ENCODE measurements at places on chromosomes 4 and X.

- DNase-seq: no peak
Observed at GRCh38 chr4:182619660-182620059, 297.5 kb downstream of the DCTD start.

DNA sequence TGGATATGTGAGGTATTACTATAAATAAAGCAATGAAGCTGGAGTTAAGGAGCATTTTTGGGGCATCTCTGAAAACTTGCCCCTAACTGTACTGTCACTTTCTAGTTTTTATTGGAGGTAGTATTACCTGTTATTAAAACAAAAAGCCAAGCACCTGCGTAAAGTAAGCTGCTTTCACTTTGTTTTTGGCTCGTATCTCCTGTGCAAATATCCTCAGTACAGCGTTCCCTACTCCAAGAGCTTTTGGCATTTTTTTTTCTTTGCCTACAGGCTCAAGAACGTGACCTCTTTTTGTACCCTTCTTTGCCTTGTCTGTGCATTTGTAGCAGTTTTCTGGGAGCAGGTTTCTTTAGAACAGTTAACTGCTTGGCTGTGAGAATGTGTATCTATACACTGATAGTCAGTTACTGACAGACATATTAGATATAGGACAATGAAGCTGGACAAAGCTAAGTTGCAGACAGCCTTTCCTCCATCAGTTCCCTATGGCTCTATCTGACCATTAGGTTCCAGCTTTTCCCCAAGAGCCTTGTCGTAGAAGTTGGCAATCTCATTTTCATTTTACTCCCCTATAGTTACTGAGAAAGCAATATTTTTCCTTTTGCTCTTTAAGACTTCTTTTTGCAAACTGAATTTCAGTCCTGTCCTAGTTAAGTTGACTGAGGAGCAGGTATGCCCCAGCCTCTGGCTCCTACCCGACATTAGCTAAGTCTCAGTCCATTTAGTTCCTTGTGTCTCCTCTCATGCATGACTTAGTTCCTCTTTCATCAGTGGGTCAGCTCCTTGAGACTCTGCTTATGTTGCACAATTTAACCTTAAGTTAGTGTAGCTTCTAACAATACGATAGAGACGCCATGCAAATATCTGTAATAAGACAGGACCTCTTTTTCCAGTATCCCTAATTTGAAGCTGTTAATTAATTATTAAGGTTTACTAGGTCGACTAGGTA, 71.5 kb upstream of the HPRT1 start:
- DNase-seq: no peak

- DNase-seq: no peak
Observed at GRCh38 chr4:120939693-120940092, 17.2 kb upstream of the PRDM5 start.

DNA sequence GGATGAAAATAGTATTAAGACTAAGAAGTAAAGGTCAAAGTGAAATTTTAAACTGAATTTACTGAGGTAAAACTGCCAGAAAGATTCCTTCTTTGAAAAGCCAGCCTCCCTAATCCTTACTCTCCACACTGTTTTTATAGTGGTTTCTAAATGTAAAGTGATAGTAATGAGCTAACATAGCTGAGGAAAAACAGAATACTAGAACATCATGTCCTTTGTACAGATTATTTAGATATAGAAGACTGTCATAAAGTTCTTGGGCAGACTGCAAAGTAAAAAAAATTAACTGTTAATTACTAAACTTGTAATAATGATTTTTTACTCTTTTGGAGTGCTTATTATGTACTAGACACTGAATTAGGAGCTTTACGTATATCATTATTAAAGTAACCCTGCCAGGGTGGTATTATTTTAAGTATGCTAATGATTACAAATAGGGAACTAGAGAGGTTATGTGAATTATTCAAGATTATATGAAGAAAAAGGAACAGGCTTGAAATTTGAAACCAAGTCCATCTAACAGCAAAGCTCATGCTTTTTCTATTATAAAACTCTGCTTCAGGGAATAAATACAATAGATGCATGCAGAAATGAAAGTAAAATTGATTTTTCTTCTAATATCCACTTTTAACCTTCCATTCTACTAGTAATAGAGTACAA, 150.5 kb downstream of the TBCK start:
- no peak for DNase-seq

GRCh38 chr4:15690020-15690809, 8.6 kb downstream of the FAM200B start:
- peak; percentile 18 for DNase-seq

DNA sequence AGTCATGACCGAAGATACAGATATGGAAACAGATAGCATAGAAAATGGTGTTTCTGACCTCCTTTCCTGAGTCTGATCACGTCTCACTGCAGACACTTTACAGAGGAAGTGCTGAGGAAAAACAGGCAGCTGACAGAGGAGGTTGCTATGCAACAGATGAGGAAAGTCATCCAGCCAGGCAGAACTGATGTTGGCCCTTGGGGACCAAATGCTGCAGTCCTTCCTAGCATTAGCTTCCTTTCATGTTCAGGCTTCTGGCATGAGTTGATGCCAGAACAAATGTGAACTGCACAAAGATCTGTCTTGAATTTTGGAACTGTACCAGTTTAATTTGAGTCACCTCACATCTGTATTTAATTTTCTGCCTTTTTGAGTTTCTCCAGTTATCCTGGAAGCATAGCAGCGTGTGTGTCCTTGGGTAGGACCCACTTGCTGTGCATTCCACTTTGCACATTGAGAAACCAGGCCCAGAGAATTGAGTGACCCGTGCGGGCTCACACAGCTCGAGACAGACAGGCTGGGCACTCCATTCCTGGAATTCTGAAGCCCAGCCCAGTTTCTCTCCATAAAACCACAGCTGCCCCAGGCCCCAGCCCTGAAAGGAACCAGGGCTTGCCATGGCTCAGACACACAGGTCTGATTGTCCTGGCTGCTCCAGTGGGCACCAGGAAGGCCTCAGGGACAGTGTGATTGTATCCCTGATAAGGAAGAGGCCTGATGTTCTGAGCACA, 1.4 kb upstream of the MAGED1 start:
- no peak for DNase-seq

DNA sequence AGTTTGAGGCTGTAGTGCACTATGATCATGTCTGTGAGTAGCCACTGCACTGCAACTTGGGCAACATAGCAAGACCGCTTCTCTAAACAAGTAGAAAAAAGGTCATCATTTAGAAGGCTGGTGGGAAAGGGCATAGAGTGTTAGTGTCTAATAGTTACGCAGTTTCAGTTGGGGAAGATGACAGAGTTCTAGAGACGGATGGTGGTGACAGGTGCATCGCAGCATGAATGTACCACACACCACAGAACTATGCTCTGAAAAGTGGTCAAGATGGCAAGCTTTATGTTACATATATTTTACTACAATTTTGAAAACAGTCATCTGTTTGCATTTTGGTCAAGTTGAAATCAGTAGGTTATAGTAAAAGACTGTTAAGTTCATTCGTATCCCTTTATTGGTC, 23.7 kb upstream of the CLDN34 start:
- no peak for DNase-seq

GRCh38 chr4:165201806-165202205, 5.6 kb upstream of the KLHL2 start:
- no peak for DNase-seq

- no peak for DNase-seq
Observed at GRCh38 chrX:109398833-109399232, 83.1 kb downstream of the GUCY2F start.

DNA sequence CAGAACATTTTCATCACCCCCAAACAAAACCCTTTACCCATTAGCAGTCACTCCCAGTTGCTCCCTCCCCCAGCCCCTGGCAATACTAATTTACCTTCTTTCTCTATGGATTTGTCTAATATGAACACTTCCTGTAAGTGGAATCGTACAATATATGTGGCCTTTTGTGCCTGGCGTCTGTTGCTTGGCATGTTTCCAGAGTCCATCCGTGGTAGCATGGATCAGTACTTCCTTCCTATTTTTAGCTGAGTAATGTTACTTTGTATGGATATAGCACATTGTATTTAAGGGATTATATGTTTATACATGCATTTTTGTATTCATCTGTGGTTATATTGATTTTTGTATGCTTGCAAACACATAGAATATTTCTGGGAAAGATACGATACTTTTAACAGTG, 48.2 kb downstream of the PPEF1 start:
- no peak for DNase-seq

- DNase-seq: no peak
Observed at GRCh38 chr4:2450394-2451035, 18.4 kb upstream of the RNF4 start.

DNA sequence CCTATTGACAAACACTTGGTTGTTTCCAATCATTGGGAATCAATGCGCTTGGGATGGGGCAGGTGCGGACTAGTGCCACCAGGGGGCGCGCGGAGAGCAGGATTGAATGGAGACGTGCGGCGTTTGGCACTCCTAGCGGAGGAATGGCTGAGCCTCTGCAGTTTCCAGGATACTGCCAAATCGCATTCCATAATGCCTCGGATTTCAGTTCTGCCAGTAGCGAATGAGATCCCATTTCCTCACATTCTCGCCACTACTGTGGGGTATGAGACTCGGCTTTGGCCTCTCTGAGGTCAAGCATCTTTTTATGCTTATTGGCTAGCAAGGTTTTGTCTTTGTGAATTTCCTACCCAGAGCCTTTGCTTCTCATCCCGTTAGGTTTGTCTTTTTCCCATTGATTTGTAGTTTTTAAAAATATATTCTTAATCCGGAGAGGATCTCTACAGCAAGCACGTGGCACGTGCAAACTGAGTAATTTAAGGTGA, 28.7 kb downstream of the CLDN34 start:
- peak; percentile 82 for DNase-seq

GRCh38 chrX:133350751-133351150, 64.5 kb downstream of the GPC4 start:
- DNase-seq: peak; percentile 2

DNA sequence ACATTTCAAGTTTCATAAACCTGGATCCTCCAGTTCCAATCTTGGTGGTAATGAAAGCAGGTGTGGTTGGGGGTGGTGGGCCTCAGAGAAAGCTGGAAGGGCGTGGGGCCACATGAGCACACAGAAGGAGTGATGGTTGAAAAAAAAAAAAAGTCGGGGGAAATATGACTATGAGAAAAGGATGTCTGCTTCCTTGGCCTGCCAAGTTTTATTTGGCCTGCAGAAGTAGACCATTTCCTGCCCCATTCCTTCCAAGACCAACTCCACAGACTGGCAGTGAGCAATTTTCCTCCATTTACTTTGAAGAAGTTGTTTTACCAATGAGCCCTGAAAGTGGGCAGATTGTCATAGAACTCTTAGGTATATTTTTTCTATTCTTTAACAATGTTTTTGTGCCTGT, 43.3 kb downstream of the LNX1 start:
- DNase-seq: no peak

- no peak for DNase-seq
Observed at GRCh38 chrX:42869659-42870476, 91.9 kb upstream of the PPP1R2C start.

- no peak for DNase-seq
Observed at GRCh38 chr4:156749426-156750403, 221.9 kb downstream of the PDGFC start.

- peak; percentile 8 for DNase-seq
Observed at GRCh38 chr4:168587411-168588125, 90.7 kb downstream of the PALLD start.

DNA sequence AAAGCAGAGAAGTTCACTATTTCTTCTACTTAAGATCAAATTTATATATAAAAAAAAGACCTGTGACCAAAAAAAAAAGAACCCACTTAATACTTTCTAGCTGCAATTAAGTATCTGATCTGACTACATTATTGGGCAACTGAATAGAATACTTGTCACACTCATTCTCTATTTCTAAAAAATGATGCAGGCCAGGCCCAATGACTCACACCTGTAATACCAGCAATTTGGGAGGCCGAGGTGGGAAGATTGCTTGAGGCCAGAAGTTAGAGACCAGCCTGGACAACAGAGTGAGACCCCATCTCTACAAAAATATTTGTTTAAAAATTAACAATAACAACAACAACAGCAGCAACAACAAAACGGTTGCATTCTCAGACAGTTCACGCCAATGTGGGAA, 108.8 kb upstream of the BMP2K start:
- no peak for DNase-seq

DNA sequence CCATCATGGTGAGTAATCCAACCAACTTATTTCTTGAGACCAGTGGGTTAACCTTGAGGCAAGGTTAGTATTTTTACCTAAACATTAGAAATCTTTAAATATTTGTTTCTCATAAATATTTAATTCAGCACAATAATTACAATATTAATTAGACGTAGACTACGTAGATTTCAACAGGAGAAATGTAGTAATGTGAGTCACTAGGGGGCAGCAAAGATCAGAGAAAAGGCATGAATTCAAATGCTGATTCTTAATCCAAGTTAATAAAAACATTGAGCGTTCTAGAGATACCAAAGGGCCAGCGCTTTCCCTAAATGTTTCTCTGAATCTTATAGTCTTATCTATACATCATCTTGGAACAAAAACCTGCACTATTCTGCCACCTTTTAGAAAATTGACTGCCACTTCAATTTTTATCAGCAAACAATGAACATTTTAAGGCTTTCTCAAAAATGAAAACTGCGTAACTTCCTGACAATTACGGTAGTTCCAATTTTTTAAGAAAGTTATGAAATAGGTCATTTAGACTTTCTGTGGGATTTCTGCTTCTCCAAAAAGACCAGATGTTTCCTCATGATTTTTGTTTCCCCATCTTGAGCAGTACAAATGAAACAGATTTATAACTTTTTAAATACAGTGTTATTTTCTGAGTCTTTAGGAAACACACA, 180.7 kb downstream of the GASK1B start:
- peak; percentile 60 for DNase-seq

GRCh38 chr4:15912236-15912635, 26.3 kb downstream of the FGFBP1 start:
- no peak for DNase-seq

GRCh38 chr4:57102050-57102624, 8.0 kb downstream of the IGFBP7 start:
- DNase-seq: no peak

DNA sequence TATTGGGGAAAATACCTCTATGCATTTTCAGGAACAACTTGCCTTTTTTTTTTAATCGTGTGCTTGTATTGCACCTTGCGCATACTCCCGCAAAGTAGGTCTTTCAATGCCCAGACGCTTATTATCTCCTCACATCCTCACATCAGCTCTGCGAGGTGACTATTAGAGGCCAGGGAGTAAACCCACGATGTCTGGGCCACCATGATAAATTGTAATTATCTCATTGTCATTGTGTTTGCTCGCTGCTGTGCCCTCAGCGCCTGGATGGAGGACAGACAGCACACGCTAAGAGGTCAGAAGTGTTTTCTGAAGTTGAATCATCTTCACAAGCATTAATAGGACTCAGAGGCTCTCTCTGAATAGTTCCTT, 1.0 kb upstream of the RELL1 start:
- DNase-seq: no peak
